Thoracic aorta (tissue), 2 donors: ENCODE measurements at places on chromosomes 1 and 21. TPM values are rescaled to one million over a fixed set of nuclear protein-coding genes. Genes with fewer than 3 reads are reported as not detected.
A peak's percentile ranks its signal among the peaks of the same experiment; 100 is the strongest.

DNA sequence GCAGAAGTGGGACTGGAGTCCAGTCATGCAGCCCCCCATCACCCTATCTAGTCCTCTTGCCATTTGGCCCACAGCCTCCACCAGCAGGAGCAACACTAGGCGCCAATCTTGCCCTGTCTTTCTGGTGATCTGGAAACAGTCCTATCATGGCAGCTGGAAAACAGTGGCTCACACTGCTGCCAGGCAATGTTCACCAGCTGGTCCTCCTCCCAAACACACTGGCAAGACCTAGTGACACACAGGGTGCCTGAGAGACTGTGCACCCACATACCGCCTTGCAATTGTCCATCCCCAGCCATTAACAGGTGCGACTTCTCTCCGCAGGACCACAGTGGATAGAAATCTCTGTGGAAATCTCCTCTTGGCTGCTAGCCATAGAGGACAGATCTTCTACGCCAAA lies 105.5 kb downstream of the HIVEP3 start:
- peak overlapping the region; percentile 28 for H3K27ac ChIP-seq
- DNase-seq = no peak
- H3K36me3 ChIP-seq = no peaks in the 10 kb centered on the region
- no peak overlapping the region for H3K4me3 ChIP-seq
- H3K4me1 ChIP-seq = peaks cover 26% of the 10 kb centered on the region

DNA sequence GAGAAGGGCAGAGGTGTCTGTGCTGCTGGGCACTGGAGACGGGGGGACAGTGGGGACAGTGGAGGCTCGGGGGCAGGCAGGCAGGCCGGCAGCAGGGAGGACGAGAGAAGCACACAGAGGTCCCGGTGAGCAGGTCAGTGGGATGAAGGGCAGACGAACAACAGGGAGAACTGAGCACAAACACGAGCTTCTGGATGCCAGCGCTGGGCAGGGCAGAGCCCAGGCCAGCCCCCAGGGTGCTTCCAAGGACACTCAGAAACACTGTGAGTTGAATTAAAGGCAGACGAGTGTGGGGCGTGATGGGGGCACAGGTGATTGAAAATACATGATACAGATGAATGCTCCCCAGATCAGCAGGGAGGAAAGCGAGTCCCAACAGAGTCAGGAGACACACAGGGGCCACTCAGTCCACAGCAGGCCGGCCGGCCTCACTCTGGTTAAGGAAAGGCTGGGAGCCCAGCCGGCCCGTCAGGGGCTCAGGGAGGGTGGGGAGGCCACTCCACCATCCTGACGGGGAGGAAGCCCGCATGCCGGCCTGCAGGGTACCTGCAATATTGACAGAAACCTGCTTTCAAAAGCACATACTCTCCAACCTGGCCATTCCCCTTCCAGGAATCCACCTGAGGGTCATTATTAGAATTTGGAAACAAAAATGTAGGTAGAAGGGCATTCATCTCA lies 14.1 kb downstream of the SLC19A1 start:
- DNase-seq = no peak
- H3K27me3 ChIP-seq = no peaks in the 10 kb centered on the region
- H3K27ac ChIP-seq = no peak overlapping the region
- no peaks in the 10 kb centered on the region for H3K36me3 ChIP-seq
- H3K4me3 ChIP-seq = no peak overlapping the region

DNA sequence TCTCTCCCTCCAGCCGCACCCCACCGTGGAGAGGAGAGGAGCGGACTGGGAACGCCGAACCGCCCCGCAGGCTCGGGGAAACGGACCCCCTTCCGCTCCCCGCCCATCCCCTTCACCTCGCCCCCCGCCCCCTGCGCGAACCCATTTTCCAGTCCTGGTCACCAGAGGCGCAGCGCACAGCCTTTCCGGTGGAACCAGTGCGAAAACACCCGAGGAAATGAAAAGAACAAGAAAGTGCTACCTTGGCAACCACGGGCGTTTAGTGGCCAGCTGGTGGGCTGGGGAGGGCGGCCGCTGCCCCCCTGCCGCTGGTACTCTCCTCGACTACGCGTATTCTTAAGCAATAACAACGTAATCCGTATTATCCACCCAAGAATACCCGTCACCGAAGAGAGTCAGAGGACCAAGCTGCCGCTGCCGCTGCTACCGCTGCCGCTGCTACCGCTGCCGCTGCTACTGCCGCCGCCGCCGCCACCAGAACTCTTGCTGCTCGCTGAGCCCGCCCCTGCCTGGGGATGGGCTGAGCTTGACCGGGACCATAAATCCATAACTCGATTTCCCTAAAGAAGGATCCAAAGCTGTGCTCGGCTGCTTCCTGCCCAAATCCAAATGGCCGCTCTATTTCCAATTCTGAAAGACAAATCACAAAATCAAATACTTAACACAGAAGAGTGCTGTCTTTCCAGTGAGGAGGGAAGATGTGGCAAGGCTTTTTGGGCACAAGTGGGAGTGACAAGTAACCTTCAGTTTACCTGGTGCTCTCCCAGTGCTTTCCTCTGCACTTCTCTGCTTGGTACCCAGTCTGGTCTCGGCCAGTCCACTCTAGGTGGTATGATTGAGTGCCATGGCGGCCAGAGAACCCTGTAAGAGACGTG lies 125.2 kb upstream of the DPYD start:
- H3K4me3 ChIP-seq = peak overlapping the region; percentile 69
- no peaks in the 10 kb centered on the region for H3K27me3 ChIP-seq
- H3K27ac ChIP-seq = no peak overlapping the region
- H3K36me3 ChIP-seq = no peaks in the 10 kb centered on the region
- DNase-seq = no peak

- no peak for DNase-seq
- H3K27ac ChIP-seq = no peak overlapping the region
- no peaks in the 10 kb centered on the region for H3K36me3 ChIP-seq
- no peak overlapping the region for H3K4me3 ChIP-seq
- no peaks in the 10 kb centered on the region for H3K4me1 ChIP-seq
- H3K27me3 ChIP-seq = no peaks in the 10 kb centered on the region
These were observed 9.6 kb downstream of the GSTM2 start for GRCh38 chr1:109677459-109677858.

DNA sequence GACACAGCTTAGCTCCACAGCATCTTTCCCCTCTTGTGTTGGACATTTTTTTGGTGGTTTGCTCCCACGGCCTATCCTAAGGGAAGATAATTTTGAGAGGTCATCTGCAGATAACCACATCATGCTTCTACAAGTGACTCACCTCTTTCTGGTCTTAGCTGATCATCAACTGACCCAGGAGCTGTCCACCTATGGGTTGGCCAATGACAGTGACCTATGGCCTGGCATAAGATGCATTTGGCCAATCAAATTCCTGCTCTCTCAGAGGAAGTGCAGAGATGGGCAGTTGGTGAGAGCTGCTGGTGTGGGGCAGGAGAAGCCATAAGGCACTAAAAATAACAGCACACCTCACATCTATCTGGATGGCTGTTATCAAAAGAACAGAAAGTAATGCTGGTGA lies 100.0 kb upstream of the CLDN14 start:
- DNase-seq = no peak
- no peaks in the 10 kb centered on the region for H3K36me3 ChIP-seq
- no peaks in the 10 kb centered on the region for H3K4me1 ChIP-seq
- H3K4me3 ChIP-seq = no peak overlapping the region

- H3K36me3 ChIP-seq = no peaks in the 10 kb centered on the region
- H3K4me3 ChIP-seq = no peak overlapping the region
- no peak for DNase-seq
- H3K27me3 ChIP-seq = no peaks in the 10 kb centered on the region
- H3K27ac ChIP-seq = peak overlapping the region; percentile 77
These were observed 98.2 kb downstream of the EPHB2 start for GRCh38 chr1:22808676-22809483.

DNA sequence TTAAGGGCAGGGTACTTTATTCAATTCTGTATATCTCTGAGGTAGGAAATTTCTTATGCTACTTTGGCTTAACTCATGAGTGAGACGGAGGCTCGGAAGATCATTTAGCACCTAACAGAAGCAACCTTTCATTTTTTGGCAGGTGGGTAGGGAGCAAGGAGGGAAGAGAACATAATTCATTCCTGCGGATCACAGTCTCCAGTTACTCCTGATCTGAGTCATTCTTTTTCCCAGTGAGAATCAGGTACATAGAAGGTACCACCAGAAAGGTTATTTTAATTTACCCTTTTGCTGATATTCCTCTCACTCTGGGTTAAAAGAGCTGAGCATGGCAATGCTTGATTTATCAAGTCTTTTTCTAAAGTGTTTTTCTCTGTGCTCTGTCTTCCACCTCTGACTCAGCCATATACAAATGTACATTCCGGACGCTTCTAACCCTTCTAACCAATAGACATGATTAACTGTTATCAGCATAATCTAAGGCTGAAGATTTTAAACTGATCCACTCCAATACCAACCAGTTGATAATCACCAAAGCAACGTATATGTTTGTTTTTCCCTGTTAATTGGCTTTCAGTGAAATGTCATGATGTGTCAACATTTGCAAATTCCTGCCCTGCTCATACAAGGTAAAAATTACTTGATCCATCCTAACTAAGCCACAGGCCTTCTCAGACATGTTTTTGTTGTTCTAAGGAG lies 271.7 kb downstream of the DUSP10 start:
- H3K4me3 ChIP-seq = no peak overlapping the region
- no peaks in the 10 kb centered on the region for H3K27me3 ChIP-seq
- no peak overlapping the region for H3K27ac ChIP-seq
- H3K36me3 ChIP-seq = no peaks in the 10 kb centered on the region

- no peaks in the 10 kb centered on the region for H3K36me3 ChIP-seq
- H3K4me1 ChIP-seq = no peaks in the 10 kb centered on the region
- no peak overlapping the region for H3K27ac ChIP-seq
- no peak for DNase-seq
- H3K4me3 ChIP-seq = no peak overlapping the region
These were observed 6.3 kb downstream of the RABGAP1L start for GRCh38 chr1:174165471-174166137.

GRCh38 chr1:183656355-183656754 lies 3.2 kb upstream of the APOBEC4 start:
- no peaks in the 10 kb centered on the region for H3K27me3 ChIP-seq
- no peak overlapping the region for H3K27ac ChIP-seq
- no peaks in the 10 kb centered on the region for H3K36me3 ChIP-seq
- no peak overlapping the region for H3K4me3 ChIP-seq
- DNase-seq = no peak

DNA sequence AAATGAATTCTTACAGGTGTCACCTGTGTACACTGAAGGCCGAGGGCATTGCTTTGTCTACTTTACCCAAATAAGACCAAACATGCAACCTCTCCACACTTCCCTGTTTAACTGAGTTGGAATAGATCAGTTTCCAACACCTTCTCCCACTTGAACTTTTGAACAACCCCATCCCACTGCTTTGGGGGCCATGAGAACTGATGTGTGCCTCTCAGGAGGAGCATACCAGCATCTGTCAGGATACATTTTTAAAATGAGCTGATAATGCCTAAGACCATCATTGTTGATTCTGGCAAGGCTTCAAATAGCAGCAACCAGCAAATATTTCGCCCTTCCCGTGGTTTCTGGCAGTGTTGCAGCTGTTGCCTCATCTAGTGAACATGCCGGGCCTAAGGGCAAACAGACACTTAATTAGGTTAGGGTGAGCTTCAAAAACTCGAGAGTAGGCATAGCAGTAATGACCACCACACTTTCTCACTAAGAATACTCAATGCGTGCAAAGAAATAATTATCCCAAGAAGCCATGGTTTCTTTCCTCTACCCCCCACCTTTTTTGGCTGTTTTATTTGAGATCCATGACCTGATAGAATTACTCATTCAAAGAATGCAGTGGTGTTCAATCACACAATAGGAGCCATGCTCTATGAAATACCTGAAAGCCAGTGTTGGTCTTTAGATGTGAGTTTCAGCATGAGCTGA lies 63.7 kb downstream of the MAP10 start:
- H3K36me3 ChIP-seq = no peaks in the 10 kb centered on the region
- DNase-seq = no peak
- H3K27me3 ChIP-seq = no peaks in the 10 kb centered on the region
- no peaks in the 10 kb centered on the region for H3K4me1 ChIP-seq
- H3K27ac ChIP-seq = no peak overlapping the region

Gene CAPN8
- not detected for total RNA-seq

Gene CCDC27
- total RNA-seq = not detected

Gene ASH1L
- 52.7 TPM for total RNA-seq
